ENCODE measurements at places on chromosomes 1 and 21.

DNA sequence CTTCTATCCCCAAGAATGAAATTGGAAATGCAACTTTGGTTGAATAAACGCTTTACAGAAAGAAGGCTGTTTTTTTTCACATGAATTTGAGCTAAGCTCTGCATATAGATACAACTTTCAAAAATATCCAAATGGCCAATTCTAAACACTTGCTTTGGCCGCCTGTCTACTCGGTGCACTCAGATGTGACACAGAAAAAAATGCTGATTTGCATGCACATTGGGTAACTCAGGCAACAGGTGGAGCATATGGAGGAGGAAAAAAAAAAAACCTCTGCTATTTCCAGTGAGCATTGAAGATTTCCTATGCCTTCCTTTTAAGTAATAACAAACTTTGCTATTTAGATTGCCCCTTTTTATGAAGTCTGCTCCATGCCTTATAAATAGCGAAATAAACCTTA, 262.5 kb downstream of the GRIK1 start:
- no peak for DNase-seq

GRCh38 chr1:169041366-169041765, 65.1 kb upstream of the ATP1B1 start:
- DNase-seq = no peak

DNA sequence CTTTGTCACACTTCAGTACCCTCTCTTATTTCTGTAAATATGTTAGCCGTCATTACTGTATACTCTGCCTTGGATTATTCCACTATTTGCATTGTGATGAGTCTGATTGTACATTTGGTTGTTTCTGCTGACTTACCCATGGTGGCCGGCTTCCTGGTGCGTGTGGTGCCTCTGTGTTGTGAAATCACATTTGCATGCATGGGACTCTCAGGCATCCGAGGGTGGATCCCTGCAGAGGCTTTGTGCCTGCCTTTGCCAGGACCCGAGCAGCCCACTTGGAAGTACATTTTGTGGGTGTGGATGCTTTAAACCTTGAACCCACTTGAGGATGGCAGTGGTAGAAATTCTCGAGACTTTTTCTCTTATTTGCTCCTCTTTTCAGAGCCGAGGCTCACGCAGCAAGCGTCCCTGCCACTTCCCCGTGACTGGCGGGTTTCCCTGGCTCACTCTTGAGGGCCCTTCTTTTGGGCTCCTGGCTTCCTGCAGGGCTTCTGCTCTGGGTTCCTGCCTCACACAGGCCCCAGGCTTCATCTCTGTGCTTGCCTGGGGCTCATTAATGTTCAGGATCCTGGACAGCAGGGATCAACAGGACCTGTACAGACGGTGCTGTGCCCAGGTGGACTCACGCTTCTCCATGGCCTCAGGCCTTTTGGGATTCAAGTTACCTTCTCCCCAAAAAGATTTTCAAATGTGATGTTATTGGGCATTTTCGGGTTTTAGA, 36.6 kb downstream of the POFUT2 start:
- DNase-seq = no peak

DNA sequence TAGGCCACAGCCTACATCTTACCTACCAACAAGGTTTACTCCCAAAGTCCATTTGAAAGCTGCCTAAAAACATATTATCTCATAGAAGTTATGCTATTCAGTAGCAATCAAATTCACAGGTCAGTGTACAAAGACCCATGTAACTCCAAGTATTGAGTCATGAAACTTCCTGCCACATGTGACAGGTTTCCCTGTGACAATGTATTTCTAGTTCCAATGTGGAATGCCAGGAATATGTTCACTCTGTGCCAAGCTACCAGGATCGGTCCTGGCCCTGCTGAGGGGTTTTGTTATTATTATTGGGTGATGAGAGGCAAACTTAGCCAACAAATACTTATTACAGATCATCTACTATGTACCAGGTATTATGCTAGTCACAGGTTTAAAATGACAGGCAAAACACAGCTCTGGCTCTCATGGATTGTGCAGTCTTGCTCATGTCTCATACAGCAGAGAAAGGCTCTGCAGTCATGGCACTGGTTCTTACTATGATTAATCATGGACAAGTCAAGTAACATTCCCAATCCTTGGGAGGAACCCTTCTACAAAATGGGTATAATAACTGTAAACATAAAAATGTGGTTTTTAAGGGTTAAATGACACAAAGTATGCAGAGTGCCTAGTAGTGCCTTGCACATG, 22.5 kb downstream of the DPH5 start:
- DNase-seq = no peak

DNA sequence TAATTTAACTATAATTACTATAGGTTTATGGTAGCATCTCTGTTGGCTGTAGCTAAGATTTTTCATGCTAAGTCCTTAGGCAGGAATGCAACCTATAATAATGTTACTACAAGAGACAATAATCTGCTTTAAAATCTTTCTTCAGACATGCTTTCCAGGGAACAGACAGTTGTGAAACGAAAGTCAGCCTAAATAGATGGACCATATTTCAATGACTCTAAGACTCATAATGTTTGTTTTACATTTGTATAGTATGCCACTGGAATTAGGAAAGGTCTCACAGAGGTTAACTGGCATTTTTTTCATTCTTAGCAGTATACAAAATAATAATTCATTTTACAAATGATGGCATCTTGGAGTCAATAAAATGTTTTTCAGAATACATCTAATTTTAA, 8.1 kb downstream of the RERE start:
- no peak for DNase-seq

Measured in activated CD4-positive, alpha-beta T cell treated with anti-CD3 and anti-CD28 coated beads, Interleukin-2, Interleukin-6, amounts not matched to agents 100 ng/mL and 50 ng/mL, durations not matched to agents 16 hours and 8 hours (primary cell).